Caudate nucleus (tissue), 63 donors: ENCODE measurements at places on chromosomes 7 and 10.

DNA sequence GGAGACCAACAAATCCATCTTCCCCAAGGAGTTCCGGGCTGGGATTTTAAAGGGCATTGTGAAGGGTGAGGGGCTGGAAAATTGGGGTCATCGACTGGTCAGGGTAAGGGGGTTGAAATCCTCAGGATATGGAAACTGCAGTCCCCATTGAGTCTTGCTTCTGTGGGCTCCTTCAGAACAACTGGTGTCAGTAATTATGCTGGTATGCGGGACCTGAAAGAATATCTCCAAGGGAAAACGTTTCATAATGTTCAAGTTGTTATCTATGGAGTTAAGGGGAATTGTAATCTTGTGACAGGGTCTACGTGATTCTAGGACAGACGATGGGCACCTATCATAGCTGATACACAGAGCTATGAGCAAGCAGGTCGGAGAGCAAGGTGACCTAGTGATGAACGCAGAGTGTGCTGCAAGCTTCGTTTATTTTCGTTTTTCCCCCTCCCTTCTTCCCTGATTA lies 494 bp upstream of the RHBDD2 start:
- no peak for DNase-seq

GRCh38 chr7:128003787-128004186 lies 27.4 kb downstream of the LRRC4 start:
- DNase-seq = no peak

GRCh38 chr7:155441856-155442255 lies 16.1 kb upstream of the EN2 start:
- DNase-seq = no peak

GRCh38 chr7:106022193-106022821 lies 59.2 kb downstream of the CDHR3 start:
- no peak for DNase-seq

GRCh38 chr7:85730012-85730411 lies 543.2 kb upstream of the SEMA3D start:
- DNase-seq = no peak

DNA sequence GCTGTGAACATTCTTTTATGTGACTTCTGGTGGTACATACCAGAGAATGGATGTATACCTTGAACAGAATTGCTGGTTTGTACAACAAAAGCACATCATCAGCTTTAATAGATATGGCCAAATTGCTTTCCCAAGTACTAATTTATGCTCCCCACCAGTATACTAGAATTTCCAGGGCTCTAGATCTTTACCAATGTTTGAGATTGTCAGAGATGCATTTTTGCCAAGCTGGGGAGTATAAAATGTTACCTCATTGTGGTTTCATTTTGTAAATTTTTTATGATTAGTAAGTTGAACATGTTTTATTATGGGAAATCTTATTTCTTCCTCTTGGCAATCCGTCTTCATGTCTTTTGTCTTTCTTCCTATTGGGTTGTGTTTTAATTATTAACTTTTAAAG lies 179.9 kb upstream of the TMEM106B start:
- DNase-seq = no peak

DNA sequence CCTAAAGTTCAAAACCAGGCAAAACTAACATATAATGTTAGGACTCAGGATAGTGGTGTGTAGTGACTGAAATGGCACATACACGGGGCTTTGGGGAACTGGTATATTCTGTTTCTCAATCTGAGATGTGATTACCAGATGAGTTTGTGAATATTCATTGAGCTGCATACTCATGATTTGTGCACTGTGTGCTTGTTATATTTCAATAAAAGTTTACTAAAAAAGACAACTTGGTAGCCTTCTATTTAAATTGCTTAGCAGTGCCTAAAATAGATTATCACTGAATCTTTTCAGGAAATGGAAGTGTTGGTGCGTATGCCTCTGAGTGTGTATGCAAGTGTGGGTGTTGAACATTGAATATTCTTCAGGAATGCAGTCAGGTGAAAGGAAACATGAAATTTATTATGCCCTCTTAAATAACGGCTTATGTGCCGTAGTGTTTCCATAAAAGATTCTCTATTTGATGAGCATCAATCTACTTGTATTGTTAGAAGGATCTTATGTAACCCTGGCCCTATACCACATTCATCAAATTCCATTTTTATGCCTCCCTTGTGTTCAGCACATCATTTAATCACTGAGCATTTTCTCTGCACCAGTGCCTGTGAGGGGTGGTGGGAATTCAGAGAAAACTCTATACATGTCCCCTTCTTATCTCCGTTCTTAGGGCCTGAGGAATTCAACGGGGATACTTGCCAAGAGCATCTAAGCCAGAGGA lies 82.6 kb upstream of the AUTS2 start:
- no peak for DNase-seq

DNA sequence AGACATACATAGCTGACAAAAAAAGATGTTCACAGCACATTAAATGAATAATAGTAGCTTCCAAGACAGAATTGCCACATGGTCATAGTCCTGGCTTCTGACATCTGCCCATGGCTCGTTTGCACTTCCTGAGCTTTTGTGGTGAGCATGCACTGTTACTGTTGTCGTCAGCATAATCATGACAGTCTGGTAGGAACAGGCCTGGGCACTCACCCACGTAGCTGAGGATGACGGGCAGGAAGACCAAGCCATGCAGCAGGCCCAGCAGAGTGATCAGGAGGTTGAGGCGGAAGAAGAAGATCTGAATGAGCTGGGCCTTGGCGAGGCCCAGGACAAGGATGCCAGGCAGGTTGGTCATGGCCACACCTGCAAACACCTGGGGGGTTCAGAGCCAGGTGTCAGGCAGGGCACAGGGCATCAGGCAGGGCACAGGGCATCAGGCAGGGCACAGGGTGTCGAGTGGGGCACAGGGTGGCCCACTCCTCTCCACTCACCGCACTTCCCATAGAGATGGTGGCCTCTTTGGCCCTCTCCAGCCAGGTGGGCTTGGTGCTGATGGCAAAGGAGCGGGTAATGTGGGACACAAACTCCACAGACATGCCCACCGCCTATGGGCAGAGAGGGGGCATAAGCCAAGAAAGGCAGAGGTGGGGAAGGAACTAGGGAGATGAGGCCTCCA lies 25.3 kb upstream of the NUDCD3 start:
- no peak for DNase-seq

DNA sequence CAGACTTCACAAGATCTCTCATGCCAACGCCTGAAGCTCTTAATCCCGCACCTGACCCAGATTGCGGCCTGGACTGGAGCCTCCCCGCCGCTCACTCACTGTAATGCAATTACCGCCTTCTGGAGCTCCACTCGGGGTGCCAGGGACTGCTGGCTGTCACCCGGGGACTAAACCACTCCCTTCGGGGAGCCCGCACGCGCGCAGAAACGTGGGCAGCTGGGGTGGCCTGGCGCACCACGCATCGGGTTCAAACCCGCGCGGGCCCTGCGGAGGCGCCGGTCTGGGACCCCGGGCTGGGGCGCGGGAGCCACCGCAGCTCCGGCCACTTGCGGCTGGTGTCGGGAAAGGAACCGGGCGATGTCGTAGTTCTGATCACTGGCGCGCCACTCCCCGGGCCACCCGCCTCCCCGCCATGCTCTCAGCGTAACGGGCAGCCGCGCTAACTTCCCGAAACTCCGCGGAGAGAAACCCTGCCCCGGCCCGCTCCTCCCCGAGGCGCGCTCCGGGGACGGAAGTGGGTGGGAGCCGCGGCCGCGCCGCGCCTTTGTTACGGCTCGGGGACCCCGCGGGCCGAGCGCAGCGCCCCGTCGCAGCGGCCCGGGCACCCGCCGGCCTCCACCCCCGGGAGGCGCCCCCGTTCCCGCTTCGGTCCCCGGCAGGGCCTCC lies 100.3 kb upstream of the SVIL start:
- DNase-seq = no peak

- DNase-seq = no peak
These were observed 944 bp downstream of the PCOLCE start for GRCh38 chr7:100602889-100603725.

DNA sequence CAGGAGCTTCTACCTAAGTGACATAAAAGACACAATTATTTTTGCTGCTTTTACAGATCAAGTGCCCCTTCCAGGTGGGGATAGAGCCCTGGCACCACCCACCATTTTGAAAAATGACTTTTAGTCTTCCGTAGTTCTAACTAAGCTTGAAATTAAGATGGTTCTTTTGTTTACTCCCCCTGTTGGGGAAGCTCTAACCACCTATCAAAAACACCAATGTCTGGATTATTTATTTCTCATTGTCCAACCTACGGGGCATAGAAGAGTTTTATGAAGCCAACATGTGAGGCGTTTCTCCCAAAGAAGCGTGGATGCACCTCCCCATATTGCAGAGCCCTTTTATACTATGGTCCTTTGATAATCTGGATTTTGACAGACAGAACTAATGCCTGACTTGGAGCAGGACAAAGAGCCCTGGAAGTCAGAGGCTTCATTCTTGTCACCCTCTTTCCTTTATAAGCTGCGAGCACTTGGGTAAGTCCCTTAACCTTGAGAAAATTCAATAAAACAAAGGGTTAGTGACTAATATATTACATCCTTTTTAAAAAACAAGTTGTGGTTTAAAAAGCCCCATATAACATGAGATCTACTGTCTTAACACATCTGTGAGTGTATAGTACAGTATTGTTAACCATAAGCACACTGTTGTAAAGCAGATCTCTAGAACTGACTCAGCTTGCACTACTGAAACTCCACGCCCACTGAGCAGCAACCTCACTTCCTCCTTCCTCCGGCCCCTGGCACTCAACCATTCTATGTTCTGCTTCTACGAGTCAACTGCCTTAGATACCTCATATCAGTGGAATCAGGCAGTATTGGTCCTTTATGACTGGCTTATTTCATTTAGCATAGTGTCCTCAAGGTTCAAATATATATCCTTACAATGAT lies 67.5 kb downstream of the ATXN7L1 start:
- no peak for DNase-seq

DNA sequence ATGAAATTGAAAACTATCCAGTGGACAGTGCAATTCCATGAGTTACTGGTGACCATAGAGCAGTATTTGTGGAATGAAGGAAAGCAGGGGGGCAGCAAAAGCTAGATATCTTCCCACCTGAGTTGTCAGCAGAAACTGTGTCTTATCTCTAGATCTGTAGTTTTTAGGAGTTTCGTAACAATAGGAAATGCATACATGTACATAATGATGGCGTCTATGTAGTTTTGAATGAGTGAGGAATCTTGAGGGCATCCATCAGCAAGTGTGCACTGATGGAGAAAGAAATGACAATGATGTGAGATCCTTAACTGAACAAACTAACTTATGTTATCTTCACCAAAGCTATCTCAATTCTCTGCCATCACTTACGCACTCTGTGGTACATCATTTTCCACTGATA lies 114.5 kb downstream of the LRRC4 start:
- no peak for DNase-seq

- no peak for DNase-seq
These were observed 30.6 kb downstream of the PODXL start for GRCh38 chr7:131525820-131526219.

GRCh38 chr10:75375838-75376237 lies 25.7 kb downstream of the ZNF503 start:
- DNase-seq = peak; percentile 7

- no peak for DNase-seq
These were observed 77.6 kb downstream of the SEC23IP start for GRCh38 chr10:119970107-119970506.

GRCh38 chr10:86958901-86959736 lies 720 bp downstream of the SNCG start:
- no peak for DNase-seq

DNA sequence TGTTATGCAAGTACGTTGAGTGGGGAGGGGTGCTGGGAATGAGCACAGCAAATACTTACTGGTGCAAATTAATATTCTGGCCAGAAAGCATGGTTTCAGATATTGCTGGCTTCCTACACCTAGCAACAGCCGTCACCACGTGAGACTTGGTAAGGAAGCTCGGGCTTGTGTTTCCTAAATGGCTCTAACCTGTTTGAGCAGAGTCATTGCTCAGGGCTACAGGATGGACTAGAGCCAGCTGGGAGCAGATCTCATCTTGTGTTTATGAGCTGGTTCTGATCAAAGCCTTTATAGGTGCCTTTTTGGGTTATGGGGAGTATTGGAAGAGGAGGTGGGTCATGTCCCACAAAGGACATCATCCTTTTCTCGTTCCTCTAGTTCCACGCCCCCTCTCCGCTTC lies 200.3 kb downstream of the BUB3 start:
- DNase-seq = no peak

- no peak for DNase-seq
These were observed 41.6 kb downstream of the TSPAN15 start for GRCh38 chr10:69492746-69493462.

DNA sequence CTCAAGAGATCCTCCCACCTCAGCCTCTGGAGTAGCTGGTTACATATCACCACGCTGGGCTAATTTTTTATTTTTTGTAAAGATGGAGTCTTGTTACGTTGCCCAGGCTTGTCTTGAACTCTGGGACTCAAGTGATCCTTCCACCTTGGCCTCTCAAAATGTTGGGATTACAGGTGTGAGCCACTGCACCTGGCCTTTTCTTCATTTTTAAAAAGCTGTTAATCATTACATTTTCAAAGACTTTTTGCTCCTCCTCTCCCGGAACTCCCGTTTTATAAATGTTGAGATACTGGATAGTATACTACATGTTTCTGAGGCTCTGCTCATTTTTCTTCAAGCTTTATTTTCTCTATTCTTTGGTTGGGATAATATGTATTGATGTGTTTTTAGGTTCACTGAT lies 16.4 kb downstream of the AOAH start:
- no peak for DNase-seq

DNA sequence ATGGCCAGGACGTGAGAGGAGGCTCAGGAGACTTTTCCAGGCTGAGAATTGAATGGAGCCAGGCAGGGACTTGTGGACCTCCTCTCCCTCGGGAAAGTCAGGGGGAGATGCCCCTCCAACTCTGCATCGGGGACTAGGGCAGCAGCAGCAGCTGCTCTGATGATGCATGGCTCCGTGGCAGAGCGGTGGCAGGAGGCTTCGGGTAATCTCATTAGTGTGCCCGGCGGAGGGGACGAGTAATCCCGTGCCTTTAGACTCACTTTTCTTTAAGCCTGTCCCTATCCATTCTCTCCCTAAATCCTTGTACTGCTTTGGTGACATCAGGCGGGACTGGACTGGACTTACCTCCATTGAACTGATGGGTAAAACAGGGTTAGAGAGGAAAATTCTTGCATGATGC lies 75.1 kb downstream of the ZMIZ1 start:
- DNase-seq = no peak
